ENCODE measurements at places on chromosomes 12 and 14. TPM values are rescaled to one million over a fixed set of nuclear protein-coding genes. Genes with fewer than 3 reads are reported as not detected.

Gene ASIC1
- polyA plus RNA-seq = 4.9 TPM

Gene HVCN1
- polyA plus RNA-seq = 2.6 TPM

Gene CLEC4C
- polyA plus RNA-seq = not detected

Gene OR6C2
- not detected for polyA plus RNA-seq

Gene AMN
- 0.17 TPM for polyA plus RNA-seq

Gene PWP1
- polyA plus RNA-seq = 73.8 TPM

Gene ZC2HC1C
- 0.85 TPM for polyA plus RNA-seq

Gene NOVA1
- polyA plus RNA-seq = 0.10 TPM

Gene ARHGDIB
- 31.7 TPM for polyA plus RNA-seq

Gene HOXC12
- polyA plus RNA-seq = 0.05 TPM

Gene CLEC12A
- polyA plus RNA-seq = not detected

Gene OTOGL
- 0.10 TPM for polyA plus RNA-seq

Gene KRT2
- not detected for polyA plus RNA-seq

Gene CPNE8
- polyA plus RNA-seq = 0.98 TPM

Gene RASSF9
- 0.16 TPM for polyA plus RNA-seq

Gene MYBPC1
- not detected for polyA plus RNA-seq

Gene LIN7A
- 24.0 TPM for polyA plus RNA-seq

Gene MYF6
- 0.06 TPM for polyA plus RNA-seq

Gene GDF11
- polyA plus RNA-seq = 2.9 TPM

Gene TAS2R13
- not detected for polyA plus RNA-seq

Gene TXNDC16
- polyA plus RNA-seq = 2.0 TPM

Gene DEGS2
- polyA plus RNA-seq = not detected

Gene PRICKLE1
- polyA plus RNA-seq = 19.9 TPM
